ENCODE measurements at places on chromosomes 5 and 9.

- no peak for DNase-seq
Observed at GRCh38 chr9:93592008-93592642, 15.7 kb downstream of the PHF2 start.

- DNase-seq = no peak
Observed at GRCh38 chr9:114321759-114322158, 1.1 kb upstream of the ORM1 start.

GRCh38 chr9:114643896-114644295 lies 13.7 kb downstream of the TEX53 start:
- no peak for DNase-seq

DNA sequence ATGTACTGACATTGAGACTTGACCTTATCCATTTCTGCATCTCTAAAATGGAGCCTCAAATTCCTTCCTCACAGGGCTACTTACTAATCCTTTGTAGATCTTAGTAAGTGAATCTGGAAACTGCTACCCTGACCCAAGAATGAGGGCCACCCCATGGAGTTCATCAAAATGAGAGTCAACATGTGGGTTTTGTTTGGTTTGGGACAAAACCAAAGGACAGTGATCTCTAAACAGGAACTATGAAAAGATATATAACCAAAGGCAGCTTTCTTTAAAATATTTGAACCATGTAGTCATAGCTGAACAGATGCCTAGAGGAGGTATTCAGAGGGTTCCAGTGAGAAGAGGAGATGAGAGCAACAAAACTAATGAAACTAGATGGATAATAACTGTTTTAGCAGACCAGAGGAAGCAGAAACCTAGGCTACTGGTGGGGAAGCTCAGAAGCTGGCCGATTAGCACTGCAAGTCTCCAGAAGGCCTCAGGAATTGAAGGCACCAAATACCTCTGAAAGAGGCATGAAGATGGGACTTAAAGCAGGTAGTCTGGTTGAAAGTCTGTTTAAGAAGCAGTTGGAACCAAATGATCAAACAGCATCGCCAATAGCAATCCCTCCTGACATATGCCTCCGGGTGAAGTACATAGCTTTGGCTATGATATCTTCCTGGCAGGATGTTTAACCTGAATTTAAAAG lies 45.8 kb downstream of the THOC3 start:
- no peak for DNase-seq

GRCh38 chr9:130932255-130933079 lies 6.6 kb downstream of the FIBCD1 start:
- no peak for DNase-seq

- no peak for DNase-seq
Observed at GRCh38 chr5:25327172-25327571, 682.4 kb upstream of the CDH10 start.

DNA sequence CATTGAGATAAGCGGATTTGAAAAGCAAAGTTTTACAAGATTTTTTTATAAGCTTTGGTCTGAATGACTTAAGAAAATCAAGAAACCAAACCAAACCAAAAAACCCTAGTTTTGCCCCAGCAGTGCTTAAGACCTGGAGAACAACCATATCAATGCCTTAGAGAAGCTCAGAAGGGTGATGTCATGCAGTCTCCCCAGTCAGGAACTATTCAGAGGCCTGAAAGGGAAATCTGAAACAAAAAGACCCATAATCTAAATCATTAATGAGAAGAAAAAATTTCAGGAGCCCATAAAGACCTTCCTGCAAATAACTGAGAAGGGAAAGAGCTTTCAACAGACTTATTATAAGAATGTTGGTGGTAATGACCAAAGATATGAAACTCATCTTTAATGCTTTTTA lies 280.1 kb downstream of the MARCHF11 start:
- DNase-seq = no peak

DNA sequence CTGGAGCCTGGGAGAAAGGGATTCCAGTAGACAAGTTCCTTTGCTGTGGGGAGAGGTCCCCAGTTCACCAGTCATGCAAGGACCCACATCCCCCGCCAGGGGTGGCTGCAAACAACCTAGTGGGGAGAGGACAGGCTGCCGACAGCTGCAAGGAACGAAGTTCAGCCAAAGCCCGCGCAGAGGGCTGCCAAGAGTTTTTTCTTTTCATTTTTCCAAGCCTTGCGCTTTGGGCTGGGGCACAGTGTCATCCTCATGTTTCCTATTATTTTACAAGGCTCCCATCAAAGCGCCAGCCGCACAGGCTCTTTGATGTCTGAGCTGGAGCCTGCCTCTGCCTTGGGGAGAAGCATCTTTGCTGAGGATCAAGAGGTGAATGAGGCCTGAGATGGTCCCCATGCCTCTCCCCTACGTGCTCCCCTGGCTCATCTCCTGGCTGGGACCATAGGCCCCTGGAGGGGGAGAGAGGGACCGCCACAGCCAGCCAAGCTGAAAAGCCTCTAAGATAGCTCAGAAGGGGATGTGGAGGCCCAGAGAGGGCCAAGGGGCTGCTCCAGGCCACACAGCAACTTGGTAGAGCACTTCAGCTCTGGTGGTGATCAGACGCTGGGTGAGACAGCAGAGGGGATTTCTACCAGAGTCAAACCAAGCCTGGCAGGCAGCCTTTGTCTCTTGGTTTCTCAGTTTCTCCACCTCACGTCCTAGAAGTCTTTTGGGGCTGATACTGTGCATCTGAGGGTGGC lies 50.4 kb upstream of the SYNPO start:
- no peak for DNase-seq

- DNase-seq = no peak
Observed at GRCh38 chr5:172994405-172994804, 10.8 kb downstream of the ATP6V0E1 start.

GRCh38 chr5:39714036-39714698 lies 289.4 kb upstream of the DAB2 start:
- no peak for DNase-seq

- no peak for DNase-seq
Observed at GRCh38 chr9:29213417-29214153, 1640.3 kb upstream of the C9orf72 start.

GRCh38 chr5:115494570-115495289 lies 49.8 kb downstream of the FEM1C start:
- no peak for DNase-seq

- DNase-seq = no peak
Observed at GRCh38 chr5:14741801-14742440, 77.4 kb downstream of the OTULIN start.

GRCh38 chr5:59608745-59609144 lies 284.8 kb downstream of the PDE4D start:
- no peak for DNase-seq

DNA sequence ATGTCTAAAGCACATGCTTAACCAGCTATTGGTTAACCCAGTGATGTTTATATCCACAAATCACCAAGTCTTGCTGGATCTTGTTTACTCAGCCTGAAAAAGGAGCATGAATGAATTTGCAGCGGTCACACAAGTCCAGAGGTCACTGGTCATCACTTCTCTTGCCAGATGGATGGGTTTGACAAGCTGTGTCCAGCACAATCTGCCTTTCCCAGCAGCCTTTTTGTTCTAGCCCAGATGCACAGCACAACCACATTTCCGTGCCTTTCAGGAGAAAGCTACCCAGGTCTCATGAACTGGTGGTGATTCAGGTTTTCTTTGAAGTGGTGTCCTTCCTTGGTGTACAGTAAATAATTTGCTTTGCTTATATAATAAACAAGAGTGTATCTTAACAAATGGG lies 32.1 kb downstream of the TMEM252 start:
- DNase-seq = no peak

- no peak for DNase-seq
Observed at GRCh38 chr5:35125746-35126145, 78.0 kb upstream of the AGXT2 start.

DNA sequence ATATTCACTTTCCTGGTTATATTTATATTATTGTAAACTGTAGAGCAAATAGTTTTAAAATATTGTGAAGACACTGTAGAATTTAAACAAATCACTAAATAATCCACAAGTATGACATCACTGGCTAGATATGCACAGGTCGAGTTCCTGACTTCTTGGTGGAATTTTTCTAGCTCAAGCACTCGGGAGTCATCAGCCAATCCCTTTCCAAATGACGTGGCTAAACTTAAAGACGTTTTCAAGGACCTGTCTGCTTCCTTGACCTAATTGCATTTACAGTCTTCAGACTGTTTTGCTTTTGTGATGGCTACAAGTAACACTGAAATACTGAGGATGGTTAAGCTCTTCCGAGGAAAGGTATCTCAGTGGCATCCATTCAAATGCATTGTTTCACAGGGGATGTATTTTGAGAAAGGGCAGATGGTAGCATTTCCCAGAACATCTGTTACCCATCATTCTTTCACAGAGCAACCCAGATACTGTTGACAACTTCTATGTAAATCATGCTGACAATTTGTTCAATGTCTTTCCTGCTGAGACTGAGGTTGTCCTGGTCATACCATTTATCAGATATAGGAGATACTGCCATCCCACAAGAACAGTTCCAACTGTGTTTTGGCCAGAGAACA lies 262.8 kb downstream of the CDH10 start:
- DNase-seq = no peak

DNA sequence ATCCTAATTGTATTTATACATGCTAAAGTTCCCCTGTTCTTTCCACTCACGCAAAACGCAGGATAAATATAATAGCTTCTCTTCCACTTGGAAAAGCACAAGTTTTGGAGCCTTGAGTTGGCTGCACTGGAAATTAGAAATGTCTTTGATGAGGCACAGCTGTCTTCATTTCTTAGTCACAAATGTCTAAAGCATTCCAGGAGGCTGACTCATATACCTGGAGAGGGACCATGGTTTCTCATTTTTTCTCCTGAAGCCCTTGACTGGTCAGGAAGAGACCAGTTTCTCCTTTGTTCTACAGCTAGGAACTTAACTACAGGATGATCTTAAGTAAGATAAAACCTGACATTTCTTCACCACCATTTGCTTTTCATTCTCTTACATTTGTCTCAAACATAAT lies 16.2 kb downstream of the MTX3 start:
- no peak for DNase-seq

GRCh38 chr5:110925398-110925797 lies 146.1 kb upstream of the TSLP start:
- DNase-seq = no peak

GRCh38 chr5:140292212-140293036 lies 10.5 kb downstream of the PFDN1 start:
- DNase-seq = no peak

DNA sequence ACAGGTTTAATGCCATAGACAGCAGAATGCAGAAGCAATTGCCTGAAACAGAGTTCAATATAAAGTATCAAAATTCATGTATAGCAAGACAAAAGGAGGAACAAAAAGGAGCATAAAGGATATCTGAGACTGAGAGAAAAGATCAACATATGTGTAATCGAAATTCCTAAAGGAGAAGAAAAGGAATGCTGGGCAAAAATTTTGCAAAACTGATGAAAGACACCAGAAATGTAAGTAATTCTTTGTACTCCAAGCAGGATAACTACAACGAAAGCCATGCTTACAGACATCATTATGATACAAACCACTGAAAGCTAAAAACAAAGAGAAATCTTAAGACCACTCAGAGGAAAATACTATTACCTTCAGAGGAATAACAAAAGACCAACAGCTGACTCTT lies 72.8 kb upstream of the MTAP start:
- DNase-seq = no peak

DNA sequence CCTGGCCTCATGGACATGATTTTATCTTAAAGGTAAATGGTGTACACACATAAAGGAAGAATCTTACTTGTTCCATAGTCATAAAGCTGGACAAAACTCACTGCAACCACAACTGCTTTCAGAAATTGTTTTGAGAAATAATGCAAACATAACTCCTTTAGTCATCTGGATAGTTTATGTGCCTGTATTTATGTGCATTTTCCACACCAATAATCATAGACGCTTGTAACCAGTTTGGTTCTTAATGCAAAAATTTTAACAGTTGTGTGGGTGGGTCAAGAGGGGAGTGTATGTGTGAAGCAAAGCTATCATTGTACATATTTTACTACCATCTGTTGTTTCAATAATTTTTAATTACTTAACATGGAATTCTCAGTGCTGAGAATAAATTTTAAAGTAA lies 80.1 kb downstream of the EFNA5 start:
- no peak for DNase-seq

GRCh38 chr5:10921160-10921559 lies 160.1 kb upstream of the DAP start:
- no peak for DNase-seq

DNA sequence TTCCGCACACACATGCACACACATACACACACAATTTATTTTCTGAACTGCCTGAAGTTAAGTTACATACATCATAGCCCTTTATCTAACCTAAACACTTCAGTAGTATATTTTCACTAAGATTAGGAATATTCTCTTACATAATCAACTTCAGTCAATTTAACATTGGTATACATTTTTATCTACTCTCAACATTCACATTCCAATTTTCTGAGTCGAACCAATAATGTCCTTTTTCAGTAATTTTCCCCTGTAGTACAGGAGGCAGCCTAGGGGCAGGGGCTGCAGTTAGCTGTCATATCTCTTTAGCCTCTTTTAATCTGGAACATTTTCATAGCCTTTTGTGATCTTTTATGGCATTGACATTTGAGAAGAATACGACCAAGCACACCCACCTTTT lies 150.1 kb downstream of the DAB2IP start:
- DNase-seq = no peak

GRCh38 chr9:1959371-1959770 lies 55.8 kb upstream of the SMARCA2 start:
- DNase-seq = no peak

GRCh38 chr9:78011049-78011448 lies 20.6 kb downstream of the GNAQ start:
- no peak for DNase-seq

DNA sequence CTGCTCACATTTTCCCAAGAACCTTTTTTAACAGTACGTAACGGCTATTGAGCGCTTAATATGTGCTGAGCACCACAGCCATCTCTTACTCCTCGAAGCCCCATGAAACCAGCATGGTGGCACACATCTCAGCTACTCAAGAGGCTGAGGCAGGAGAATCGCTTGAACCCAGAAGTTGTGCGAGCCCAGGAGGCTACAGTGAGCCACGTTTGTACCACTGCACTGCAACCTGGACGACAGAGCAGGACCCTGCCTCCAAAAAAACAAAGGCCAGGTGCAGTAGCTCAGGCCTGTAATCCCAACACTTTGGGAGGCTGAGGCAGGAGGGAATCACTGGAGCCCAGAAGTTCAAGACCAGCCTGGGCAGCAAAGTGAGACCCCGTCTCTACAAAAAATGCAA lies 28.2 kb downstream of the AQP7 start:
- DNase-seq = no peak

DNA sequence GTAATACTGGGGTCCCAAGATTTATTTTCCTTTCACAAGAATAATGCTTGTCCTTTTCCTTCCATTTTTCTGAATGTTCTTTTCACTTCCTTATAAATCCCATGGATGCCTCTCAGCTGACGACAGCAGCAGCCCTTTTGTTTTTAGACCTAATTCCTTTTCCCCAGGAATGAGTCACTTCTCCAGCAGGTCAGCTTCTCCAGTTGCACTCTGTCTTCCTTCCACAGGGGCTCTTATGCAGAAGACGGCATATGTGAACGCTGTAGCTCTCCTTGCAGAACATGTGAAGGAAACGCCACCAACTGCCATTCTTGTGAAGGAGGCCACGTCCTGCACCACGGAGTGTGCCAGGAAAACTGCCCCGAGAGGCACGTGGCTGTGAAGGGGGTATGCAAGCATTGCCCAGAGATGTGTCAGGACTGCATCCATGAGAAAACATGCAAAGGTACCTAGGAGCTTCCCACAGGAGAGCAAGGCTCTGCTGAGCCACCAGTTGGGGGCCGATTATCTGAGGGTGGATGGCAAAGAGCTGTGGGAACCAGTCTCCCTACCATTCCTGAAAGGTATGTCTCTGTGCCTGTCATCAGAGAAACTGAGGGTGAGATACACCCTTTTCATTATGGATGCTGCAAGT lies 72.9 kb downstream of the RFK start:
- DNase-seq = no peak

GRCh38 chr5:35956429-35956828 lies 18.0 kb upstream of the CAPSL start:
- DNase-seq = no peak

Measured in activated CD8-positive, alpha-beta memory T cell treated with anti-CD3 and anti-CD28 coated beads for 1 hour (primary cell).